SK-MEL-5 (cell line): ENCODE measurements at places on chromosomes 7 and 10. TPM values are rescaled to one million over a fixed set of nuclear protein-coding genes. Genes with fewer than 3 reads are reported as not detected.

- no peak for DNase-seq
Measured at GRCh38 chr10:13632440-13632839, 45.7 kb downstream of the PRPF18 start.

- no peak for DNase-seq
Measured at GRCh38 chr7:57204411-57204811, 72.2 kb upstream of the ZNF479 start.

GRCh38 chr10:92242380-92242779 is 48.5 kb downstream of the CPEB3 start:
- DNase-seq, result no peak

DRGX gene
- not detected in 2 replicates for total RNA-seq

DNA sequence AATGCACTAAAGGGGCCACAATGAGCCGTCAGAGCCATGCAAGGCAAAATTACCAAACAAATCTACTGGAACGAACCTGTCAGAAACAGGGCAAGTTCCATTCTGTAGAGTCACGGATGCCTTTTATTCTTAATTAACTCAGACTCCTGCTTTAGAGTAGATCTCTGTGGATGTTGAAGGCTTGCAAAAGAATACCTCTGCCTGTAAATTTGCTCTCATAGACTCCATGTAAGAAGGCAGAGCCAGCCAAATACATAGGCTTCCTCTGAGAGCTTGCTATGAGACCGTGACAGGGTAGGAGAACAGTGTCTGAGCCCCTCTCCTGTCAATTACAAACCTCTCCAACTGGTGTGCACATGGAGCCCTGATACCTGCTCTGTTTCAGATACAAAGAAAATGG is 787.9 kb upstream of the POM121L12 start:
- DNase-seq, result no peak
